ENCODE measurements at places on chromosomes 4 and X.

DNA sequence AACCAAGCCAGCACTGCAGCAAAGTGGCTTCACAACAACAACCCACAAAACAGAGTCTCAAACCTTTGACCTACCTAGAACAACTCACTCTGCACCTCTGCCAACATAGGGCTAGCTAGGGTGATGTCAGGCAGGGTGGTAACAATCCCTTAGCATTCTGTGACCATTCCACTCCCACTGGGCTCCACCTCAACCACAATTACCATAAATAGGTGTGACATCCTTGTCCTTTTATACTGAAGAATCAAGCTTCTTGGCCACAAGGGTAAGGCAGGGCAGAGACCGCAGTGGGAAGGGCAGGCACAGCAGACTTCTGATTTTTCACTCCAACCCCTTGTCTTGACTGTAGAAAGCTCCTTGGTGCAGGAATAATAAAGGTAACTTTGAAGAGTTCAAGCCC, 795.4 kb upstream of the DIAPH2 start:
- DNase-seq, result no peak

GRCh38 chr4:146514651-146515357, 6.9 kb downstream of the SLC10A7 start:
- no peak for DNase-seq

DNA sequence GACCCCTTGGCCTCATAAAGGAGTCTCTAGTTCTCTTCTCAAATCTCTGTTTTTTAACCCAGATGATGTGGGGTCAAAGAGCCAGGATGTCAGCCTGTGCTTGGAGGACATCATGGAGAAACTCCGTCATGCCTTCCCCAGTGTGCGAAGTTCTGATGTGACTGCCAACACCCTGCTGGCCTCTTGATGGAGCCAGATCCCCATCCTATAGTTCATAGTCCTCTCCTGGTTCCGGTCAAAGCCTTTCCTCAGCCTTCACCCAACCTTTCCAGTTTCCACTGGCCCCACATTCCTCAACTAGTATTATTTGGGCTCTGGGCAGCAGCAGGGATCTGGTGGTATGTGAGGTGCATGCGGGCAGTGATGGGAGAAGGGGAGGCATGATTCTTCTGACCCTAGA, 30.7 kb downstream of the TAF7L start:
- DNase-seq, result no peak

- no peak for DNase-seq
Observed at GRCh38 chr4:155713911-155714310, 44.9 kb upstream of the GUCY1B1 start.

DNA sequence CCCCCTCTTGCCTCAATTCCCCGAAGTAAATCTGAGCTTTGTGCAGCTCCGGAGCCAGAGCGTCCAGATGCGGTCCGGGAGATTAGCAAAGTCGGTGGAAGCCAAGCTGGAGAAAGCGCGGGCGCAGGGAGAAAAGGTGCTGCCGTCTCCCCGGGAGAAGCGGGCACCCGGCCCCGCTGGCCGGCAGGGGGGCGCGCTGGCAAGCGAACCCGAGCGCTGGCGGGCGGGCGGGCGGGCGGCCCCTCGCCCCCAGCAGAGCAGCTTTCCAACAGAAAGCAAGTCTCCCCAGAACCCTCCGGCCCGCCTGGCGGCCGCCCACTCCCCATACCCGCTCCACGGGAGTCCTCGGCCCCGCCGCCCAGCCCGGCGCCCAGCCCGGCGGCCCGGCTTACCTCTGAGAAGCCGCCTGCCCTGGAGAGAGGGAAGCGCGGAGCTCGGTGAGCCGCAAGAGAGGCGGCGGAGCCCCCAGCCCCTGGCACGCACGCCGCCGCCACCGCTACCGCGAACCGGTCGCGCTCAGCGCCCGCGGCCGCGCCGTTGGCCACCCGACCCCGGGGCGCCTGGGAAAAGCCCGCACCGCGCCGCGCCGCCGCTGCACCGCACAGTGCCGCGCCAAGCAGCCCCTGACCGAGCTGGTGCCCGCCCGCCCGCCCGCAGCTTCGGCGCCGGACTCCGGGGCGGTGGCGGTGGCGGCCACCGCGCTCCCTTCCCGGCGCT, 529 bp upstream of the CITED1 start:
- DNase-seq, result peak; percentile 9

- DNase-seq, result no peak
Observed at GRCh38 chrX:23118890-23119527, 119.2 kb downstream of the DDX53 start.

DNA sequence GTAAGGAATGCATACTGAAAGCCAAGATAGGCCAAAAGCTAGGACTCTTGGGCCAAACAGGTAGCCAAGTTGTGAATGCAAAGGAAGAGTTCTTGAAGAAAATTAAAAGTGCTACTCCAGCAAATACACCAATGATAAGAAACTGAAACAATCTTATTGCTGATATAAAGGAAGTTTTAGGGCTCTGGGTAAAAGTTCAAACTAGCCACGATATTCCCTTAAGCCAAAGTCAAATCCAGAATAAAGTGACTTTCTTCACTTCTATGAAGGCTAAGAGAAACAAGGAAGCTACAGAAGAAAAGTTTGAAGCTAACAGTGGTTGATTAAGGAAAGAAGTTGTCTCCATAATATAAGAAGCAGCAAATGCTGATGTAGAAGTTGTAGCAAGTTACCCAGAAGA, 397.6 kb downstream of the PACRGL start:
- no peak for DNase-seq

DNA sequence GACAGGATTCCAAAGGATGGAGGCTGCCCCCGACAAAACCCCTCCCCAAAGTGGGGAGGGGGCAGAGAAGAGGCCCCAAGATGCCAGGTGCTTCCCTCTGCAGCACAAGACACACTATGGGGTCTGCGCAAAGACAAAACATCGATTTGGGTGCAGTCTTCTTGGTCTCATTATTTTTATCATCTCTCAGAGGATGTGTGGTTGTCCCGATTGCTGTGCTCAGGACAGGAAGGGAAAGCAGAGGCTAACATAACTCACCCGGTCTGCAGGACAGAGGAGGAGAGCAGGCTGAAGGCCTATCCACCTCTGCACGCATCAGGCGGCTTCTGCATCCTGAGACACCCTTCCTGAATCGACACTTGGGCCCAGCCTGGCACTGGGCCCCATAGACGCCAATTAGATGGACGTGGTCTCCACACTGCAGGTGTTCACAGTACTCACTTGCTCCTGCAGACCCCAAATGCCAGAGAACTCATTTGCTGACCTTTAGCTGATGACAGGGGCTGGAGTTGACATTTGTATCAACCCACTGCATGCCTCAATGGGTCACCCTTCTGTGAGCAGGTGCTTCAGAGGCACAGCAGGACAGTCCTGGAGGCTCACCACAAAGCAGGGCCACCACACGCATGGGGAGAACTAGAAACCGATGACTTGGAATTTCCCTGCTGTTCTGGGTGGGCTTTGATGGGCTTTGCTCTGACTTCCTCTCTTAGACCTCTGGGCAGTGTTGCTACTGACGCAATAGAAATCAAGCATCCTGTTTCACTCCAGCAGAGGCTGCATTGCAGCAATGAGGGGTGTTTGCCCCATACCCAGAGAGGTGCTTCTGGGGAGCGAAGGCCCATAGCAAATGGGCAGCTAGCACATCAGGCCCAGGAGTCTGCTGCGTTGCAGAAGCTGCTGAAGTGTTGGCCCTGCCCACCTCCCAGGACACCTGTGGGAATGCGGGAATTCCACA, 96.3 kb upstream of the ENPP6 start:
- no peak for DNase-seq

GRCh38 chrX:103629318-103630170, 769 bp downstream of the TCEAL1 start:
- DNase-seq, result peak; percentile 48

DNA sequence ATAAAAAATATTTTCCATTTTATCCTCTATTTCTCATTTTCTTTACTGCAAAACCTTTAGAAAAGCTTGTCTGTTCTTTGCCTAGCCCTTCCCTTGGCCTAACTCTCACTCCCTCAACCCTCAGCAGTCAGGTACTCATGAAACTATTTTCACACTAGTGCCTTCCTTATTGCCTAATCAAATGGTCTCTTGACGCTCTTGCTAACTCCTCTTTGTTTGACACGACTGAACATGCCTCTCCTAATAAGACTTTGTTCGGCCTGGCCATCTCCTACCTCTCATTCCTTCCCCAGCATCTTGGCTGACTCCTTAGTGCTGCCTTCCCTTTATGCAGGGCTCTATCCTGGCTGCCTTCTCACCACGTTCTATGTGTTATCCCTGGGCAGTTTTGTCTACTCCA, 11.1 kb upstream of the LRAT start:
- no peak for DNase-seq

GRCh38 chrX:131649741-131650140, 105.9 kb downstream of the OR13H1 start:
- no peak for DNase-seq

- DNase-seq, result no peak
Observed at GRCh38 chr4:16250661-16251365, 24.5 kb upstream of the TAPT1 start.
